Left renal pelvis (tissue), 4 donors: ENCODE measurements at places on chromosomes 2 and 18. TPM values are rescaled to one million over a fixed set of nuclear protein-coding genes. Genes with fewer than 3 reads are reported as not detected.

GRCh38 chr2:66490588-66491001 is 55.7 kb downstream of the MEIS1 start:
- no peak for DNase-seq

GRCh38 chr2:31404302-31404701 is 10.2 kb downstream of the XDH start:
- no peak for DNase-seq

- no peak for DNase-seq
Measured at GRCh38 chr2:230234122-230234722, 8.7 kb downstream of the SP140 start.

DNA sequence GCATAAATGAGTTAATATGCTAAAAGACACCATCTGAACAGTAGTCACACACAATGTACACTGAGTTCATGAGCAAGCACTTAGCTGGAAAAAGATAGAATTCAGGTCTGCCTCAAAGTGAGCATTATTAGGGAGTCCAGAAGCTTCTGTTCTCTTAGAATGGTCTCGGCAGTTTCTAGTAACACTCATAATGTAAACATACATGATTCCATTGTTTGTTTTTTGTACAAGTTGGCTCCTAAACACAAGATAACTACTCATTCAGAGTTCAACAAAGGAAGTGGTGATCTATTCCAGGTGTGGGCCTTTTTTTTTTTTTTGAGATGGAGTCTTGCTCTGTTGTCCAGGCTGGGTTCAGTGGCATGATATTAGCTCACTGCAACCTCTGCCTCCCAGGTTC is 66.2 kb downstream of the ESCO1 start:
- DNase-seq = no peak

GRCh38 chr2:144456680-144457079 is 63.2 kb downstream of the ZEB2 start:
- DNase-seq = no peak

DNA sequence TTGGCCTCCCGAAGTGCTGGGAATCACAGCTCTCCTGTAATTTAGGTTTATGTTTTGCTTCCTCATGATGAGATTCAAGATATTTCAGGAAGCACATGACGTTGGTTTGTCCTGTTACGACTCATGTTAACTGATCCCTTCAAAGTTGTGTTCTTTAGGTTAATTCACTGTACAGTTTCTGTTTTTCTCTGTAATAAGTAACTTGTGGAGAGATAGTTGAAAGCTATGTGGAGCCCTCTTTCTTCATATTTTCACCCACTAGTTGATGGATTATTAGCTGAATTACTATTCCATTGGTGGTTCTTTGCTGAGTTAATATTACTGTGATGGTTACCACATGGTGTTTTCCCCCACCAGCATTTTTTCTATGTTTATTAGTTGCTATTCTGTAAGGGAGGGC is 18.3 kb upstream of the CHCHD5 start:
- no peak for DNase-seq

GRCh38 chr2:162126111-162126519 is 25.9 kb downstream of the GCG start:
- no peak for DNase-seq

- DNase-seq = no peak
Measured at GRCh38 chr2:27627963-27628766, 647 bp downstream of the CCDC121 start.

GRCh38 chr18:49494660-49495059 is 7.6 kb upstream of the C18orf32 start:
- DNase-seq = no peak

DNA sequence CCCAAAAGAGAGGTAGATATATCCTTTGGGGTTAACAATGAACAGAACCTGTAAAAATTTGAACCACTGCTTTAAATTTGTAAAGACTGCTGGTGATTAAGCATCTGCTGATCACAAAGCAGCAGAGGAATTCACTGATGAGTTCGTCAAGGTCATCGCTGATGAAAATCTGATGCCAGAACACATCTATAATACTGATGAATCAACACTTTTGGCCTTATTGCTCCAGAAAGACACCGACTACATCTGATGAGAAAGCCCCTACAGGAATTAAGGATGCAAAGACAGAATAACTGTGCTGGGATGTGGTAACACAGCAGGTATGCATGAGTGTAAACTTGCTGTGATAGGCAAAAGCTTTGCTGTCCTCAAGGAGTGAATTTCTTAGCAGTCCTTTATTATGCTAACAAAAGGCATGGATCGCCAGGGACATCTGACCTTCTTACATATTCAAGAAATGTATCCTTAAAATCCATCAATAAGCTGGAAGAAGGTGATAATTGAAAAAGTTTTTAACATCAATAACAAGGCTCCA is 30.5 kb upstream of the SGPP2 start:
- no peak for DNase-seq

DNA sequence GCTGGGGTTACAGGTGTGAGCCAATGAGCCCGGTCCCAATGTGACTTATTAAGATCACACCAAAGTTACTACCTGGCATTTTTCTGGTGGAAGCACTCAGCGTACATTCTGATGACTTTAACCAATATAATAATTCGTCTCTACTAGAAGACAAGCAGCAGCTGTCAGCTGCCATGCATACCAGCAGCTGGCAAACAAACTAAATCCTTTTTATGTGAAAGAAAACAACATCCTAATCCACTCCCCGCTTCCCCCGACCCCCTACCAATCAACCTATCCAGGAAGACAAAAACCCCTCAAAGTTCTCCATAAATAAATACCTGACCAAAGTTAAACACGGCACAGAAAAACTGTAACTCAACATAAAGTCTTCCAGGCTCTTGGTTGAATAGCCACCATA is 42.1 kb downstream of the GPR155 start:
- no peak for DNase-seq

GRCh38 chr2:67733517-67733916 is 329.3 kb downstream of the C1D start:
- no peak for DNase-seq

DNA sequence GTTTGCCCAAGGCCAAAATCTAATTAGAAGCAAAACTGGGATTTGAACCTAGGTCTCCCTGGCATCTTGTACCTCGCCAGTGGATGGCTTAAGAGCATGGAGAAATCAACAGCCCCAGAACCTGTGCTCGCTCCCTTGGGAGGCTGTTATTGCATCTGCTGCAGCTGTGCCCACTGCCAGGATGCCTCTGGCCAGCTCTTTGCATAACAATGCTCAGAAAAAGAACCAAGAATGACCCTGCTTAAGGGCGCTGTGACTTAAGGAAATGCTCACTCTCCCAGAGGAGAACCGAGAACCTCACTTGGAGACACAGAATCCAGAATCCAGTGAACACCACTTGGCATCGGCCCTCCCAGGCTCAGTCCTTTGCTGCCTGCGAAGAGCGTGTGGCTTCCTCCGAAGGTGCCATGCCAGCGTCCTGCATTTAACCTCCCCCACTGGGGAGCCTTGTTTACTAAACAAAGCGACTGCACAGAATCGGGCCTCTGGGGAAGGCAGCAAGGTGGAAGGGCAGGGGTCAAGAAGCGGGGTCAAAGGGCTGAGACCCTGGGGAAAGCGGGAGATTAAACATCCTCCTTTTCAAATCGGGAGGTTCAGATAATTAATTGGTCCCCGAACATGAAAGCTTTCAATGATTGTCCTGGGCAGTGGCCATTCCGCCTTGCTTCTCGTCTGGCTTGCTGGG is 71.0 kb upstream of the BOD1L2 start:
- no peak for DNase-seq

DNA sequence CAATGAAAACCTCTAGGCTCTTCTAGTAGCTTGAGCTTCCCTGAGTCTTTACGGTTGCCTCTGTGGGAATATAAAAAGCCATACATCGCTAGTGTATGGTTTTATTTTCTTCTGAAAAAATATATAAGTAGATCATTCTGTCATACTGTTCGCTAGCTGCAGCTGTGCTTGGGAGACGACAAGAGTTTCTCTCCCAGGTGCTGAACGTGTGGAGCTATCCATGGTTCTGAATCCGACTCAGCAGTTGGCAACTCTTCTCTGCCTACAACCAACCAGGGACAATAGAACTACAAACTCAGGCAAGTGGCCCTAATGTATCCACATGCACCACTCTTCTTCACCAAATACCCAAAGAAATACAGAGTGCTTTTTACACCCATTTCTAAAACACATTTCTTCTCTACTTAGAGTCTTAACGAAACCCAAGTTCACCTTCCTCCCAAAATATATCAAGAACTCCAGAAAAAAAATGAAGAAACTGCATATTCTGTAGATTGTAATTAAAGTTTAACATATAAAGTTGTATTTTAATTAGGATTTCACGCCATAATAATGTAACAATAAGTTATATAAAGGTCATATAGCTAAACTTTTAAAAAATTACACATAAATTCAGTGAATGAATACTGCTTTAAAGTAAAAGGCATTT is 2.2 kb upstream of the KCNH7 start:
- peak; percentile 75 for DNase-seq

GRCh38 chr2:150339951-150340350 is 147.5 kb downstream of the RND3 start:
- DNase-seq = no peak

GRCh38 chr2:23412556-23413155 is 27.7 kb downstream of the KLHL29 start:
- no peak for DNase-seq

DNA sequence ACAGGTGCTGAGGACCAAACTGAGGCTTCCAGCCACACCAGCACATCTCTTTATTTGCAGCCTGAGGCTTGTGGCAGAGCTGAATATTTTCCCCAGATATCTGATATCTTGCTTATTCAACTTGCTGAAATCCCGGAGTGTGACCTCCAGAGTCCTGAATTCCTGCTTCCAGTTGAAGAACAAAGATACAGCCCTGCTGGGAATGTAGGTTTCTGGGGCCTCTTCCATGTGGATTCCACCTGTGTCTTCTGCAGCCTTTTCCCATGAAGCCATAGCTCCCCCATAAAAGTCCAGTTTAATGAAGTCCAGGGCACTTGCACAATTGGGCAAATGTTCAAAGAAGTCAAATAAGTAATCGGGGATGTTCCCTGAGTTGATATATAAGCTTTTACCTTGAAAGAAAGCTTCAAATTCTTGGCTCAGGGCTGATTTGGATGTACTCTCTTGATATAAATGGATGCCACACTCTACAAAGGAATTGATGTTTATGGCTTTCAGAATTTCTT is 14.9 kb downstream of the NLRC4 start:
- DNase-seq = no peak

GRCh38 chr2:230693411-230693810 is 19.2 kb upstream of the CAB39 start:
- no peak for DNase-seq

DNA sequence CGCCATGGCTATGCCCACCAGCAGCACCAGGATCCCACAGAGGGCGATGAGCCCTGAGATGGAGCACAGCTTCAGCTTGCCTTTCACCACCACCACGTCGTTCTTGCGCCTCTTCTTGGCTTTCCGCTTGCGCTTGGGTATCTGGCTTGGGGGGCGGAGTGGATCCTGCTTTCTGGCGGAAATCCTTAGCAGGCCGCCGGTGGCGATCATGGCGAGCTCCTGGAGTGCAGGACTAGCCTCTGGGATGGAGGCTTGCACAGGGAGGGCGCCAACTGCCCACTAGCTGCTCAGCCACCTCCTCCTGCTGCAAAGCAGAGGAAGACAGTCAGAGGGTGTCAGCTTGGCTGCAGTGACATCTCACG is 3.5 kb downstream of the TMEM200C start:
- DNase-seq = no peak

DNA sequence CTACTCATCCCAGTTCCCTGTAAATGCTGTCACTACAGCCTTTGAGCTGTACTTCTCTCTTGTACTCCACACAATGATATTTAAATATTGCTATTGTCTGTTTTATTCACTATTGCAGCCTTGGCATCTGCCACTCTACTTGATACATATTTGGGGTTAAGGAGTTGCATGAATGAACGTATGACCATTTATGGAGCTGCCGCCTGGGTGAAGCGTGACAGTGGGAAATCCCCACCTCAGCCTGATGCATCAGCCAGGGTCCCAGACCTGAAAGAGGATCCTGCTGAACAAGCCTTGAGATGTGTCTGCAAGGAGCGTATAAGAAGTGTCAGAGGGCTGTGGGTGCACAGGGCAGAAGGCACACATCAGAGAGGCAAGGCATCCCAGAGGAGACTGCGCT is 39.1 kb downstream of the MRPL35 start:
- no peak for DNase-seq

- peak; percentile 49 for DNase-seq
Measured at GRCh38 chr2:148021059-148021861, at the start of gene MBD5. Gene MBD5, plus strand, starts transcription at chr2:148021091.

DNA sequence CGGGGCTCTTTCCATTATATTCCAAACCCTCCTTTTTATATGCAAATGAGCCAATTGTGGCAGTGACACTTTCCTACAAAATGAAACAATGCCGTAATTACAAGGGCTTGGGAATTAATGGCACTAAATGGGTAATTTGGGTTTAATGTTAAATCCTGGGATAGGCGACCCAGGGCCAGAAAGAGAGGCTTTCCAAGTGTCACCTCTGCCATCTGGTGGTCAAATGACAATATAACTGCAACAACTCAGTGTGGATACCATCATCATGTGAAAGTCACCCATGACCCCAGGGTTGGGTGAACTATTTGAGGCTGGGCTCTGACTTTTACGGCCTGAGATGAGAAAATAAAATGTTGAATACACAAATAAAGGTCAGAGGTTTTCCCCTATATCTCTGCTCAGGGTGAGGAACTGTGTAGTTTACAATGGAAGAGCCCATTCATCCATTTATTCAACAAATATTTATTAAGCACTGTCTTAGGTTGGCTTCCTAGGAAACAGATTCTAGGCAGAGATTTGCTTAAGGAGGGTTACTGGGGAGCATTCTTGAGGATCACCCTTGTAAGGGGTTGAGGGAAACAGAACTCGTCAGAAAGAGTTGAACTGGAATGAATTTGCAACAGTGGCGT is 13.6 kb upstream of the THADA start:
- DNase-seq = no peak

DNA sequence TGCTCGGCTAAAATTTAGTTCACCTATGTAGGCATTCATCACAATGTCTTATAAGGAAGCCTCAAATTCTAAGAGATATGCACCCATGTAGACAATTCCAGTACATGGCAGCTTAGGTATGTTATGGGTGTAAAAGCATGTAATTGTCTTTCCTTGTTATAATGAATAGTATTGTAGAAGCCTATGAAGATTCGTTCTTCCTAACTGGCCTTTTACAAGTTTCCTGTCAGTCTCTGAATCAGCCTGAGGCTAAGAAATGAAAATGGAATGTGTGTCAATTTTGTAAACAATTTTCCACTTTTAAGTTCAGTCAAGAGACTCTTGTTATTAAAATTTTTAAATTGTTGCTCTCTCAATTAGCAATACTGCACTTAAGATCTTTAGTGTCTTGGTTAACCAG is 189.9 kb upstream of the GALNT5 start:
- no peak for DNase-seq

The IWS1 gene
- 78.0 TPM for polyA plus RNA-seq

The SLC35F5 gene
- polyA plus RNA-seq = 86.1 TPM

The PRR30 gene
- polyA plus RNA-seq = not detected

The ANTXR1 gene
- polyA plus RNA-seq = 70.5 TPM

The CAPN14 gene
- 0.07 TPM for polyA plus RNA-seq

The XRCC5 gene
- 248 TPM for polyA plus RNA-seq

The TCF23 gene
- polyA plus RNA-seq = 0.78 TPM

The SEMA4F gene
- 7.2 TPM for polyA plus RNA-seq

The GALNT13 gene
- polyA plus RNA-seq = 3.1 TPM

The C2orf80 gene
- polyA plus RNA-seq = 0.46 TPM

The ADD2 gene
- 6.3 TPM for polyA plus RNA-seq

The TXNDC2 gene
- 0.14 TPM for polyA plus RNA-seq
